NCI-H1694 (cell line): ENCODE measurements at places on chromosomes 12 and 14.

GRCh38 chr14:98953551-98954348 lies 318.2 kb downstream of the BCL11B start:
- DNase-seq = no peak

DNA sequence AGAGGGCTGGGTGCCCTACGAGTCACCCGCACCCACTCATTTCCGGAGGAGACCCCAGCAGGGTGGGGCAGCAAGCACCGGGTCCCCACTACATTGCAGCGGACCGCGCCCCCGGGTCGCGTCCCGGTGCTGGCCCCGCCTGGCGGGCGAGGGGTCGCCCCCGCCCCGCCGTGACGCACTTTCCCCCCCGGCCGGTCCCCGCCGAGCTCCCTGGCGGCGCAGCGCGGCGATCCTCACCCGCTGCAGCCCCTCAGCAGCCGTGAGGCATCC lies 106.1 kb downstream of the PRICKLE1 start:
- no peak for DNase-seq

DNA sequence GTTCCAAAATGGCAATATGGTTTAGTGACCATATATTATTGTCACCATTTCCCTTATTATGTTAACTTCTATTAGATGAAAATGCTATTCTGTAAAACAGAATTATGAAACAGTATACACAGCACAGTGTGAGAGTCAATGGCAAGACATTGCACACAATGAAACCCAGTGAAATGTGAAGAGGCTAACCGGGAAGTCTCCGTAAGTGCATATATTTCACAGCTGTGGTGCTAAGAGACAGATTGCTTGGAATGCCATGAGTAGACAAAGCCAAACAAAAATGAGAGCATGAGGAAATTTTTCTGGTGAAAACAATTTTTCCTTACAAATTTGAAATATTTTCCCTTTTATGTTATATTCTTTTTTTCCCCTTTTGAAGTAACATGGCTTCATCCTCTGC lies 49.4 kb downstream of the DYRK2 start:
- DNase-seq = no peak

- no peak for DNase-seq
Observed at GRCh38 chr14:99381688-99382060, 99.0 kb downstream of the SETD3 start.

DNA sequence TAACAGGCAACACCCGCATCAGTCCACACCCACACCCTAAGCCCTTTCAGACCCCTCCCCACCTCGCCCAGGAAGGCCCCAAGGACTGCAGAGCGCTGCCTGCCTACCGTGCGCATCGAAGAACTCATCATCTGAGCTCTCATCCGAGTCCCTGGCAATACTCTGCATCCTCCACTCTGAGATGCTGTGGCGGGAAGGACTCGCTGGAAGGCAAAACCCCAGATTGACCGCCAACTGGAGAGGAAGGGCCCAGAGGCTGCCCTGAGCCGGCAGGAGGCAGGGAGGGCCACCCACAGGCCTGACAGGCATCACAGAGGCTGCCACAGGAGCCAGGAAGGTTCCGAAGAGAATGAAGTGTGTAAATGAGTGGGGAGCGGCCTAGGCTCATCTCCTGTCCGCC lies 23.8 kb downstream of the ARL6IP4 start:
- DNase-seq = no peak

GRCh38 chr14:75720842-75721498 lies 59.9 kb downstream of the TTLL5 start:
- DNase-seq = no peak

- peak; percentile 35 for DNase-seq
Observed at GRCh38 chr14:71321574-71322315, 414.5 kb downstream of the PCNX1 start.
